Activated CD8-positive, alpha-beta memory T cell treated with anti-CD3 and anti-CD28 coated beads for 1 hour (primary cell): ENCODE measurements at places on chromosomes 3 and 15.

DNA sequence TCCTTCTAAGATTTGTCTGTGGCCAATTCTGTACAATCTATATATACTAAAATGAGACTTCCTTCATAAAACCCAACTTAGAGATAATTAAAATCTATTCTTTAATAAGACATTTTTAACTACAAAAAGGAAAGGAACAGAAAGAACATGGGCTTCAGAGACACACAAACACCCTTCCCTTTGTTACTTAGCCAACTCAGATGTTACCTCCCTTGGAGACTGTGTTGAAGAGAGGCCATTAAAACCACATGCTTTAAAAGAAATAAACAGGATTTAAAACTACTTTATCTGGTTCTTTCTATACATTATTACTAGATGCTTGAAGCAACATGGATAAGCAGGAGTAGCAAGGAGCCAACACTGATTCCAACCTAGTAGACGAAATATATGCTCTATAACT is 42.0 kb downstream of the LRRFIP2 start:
- DNase-seq = no peak

- no peak for DNase-seq
Measured at GRCh38 chr15:70063980-70064379, 33.7 kb downstream of the TLE3 start.

DNA sequence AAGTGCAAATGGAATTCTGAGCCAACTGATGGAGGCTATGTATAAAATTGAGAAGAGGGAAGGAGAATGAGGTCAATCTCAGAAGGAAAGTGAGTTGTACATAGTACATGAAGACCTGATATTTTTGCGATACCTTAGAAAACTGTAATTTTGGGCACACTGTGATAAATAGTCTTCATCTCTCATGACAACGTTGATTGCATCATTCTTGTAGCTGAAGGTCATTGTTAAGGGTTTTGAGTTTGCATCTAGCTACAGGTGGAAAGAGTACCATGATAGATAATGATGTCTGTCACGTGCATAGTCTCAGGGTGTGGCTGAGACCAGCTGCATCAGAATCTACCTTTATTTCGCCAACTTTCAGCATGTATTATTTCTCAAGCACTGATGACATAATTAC is 435.4 kb upstream of the MDFIC2 start:
- DNase-seq = no peak

- DNase-seq = no peak
Measured at GRCh38 chr3:67875338-67875737, 220.9 kb upstream of the SUCLG2 start.

DNA sequence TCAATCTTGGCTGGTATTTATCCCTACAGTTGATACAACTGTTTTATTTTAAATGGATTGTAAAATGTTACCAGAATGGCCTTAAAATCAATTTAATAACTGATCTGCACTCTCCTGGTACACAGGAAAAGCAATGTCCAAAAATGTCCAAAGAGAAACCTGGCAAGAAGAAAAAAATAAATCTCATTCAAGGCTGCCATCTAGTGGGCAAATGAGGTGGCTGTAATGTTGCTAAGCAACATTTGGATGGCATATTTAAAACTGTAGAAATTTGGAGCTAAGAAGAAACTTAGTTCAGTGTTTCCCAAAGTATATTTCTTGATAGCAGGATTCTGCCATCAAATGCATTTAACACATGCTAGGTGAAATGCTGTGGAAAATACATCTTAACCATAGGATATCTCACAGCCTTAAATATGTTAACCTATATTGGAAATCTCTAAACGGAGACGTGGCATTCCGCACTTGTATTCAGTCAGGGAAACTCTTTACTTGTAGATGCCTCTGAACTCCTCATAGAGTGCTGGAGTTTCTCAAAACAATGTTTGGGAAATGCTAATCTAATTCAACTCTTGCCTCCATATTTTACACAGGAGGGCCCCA is 216.8 kb downstream of the ERC2 start:
- DNase-seq = no peak

GRCh38 chr15:80042568-80042967 is 16.9 kb upstream of the ZFAND6 start:
- no peak for DNase-seq
